NCI-H1048 (cell line): ENCODE measurements at places on chromosomes 2 and 18.

GRCh38 chr2:226894752-226895151 lies 58.9 kb downstream of the RHBDD1 start:
- DNase-seq: no peak

DNA sequence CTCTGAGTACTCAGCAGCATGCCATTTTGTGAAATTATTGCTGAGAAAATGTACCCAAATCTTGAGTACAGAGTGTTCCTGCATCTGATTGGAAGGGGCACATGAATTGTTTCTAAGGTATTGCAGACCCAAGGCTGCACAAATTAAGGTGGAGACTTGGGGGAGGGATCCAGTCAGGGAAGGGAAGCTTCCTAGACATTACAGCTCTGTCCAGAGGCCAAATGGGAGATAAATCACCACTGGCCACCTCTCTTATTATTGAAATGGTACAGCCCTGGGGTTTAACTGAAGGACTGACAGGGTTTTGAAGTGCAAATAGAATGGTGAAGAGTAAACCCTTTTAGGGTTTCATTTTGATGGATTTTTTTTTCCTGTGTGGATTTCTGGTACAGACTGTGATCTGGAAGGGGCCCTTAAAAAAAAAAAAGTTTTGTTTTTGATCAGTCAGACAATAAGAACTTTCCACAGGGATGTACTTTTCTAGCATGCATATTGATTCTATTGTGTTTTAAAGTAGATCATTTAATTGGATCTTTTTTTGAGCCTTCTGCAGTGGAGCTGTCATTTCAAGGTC lies 119.4 kb downstream of the GREB1L start:
- no peak for DNase-seq

DNA sequence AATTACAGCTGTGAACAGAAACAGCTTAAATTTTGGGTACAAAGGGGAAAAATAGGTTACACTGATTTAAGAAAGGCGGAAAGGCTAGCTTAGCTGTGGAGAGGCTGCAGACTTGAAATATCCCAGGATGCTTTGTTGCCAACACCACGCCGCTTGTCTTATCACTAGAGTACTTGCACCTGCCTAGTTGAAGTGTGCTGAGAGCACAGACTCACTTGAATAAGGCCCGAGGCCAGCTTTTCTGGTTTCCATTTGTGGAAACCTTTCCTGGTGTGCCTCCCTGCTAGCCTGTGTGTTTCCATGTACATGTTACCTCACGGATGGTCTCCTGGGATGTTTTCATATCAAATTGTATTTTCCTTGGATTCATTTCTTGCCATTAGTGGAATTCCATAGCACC lies 3.2 kb downstream of the CABLES1 start:
- no peak for DNase-seq

GRCh38 chr2:132773331-132773730 lies 103.3 kb upstream of the LYPD1 start:
- no peak for DNase-seq

DNA sequence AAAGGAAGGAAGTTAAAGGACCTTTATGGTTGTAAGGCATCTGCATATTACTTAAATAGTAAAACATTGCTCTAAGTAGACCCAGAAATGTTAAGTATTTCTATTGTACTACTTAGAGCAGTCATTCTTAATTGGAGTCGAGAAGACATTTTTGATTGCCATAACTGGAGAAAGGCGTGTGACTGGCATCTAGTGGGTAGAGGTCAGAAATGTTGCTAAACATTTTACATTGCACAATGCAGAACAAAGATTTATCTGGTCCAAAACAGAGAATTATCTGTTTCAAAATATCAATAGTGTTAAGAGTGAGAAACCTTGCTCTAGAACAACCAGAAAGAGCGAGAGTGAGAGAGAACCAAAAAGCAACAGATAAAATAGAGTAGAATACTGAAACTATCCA lies 23.3 kb upstream of the ROCK1 start:
- no peak for DNase-seq

- DNase-seq: no peak
Observed at GRCh38 chr2:232416521-232417470, 10.2 kb downstream of the ALPG start.

GRCh38 chr2:6782517-6783237 lies 83.0 kb downstream of the CMPK2 start:
- DNase-seq: no peak

DNA sequence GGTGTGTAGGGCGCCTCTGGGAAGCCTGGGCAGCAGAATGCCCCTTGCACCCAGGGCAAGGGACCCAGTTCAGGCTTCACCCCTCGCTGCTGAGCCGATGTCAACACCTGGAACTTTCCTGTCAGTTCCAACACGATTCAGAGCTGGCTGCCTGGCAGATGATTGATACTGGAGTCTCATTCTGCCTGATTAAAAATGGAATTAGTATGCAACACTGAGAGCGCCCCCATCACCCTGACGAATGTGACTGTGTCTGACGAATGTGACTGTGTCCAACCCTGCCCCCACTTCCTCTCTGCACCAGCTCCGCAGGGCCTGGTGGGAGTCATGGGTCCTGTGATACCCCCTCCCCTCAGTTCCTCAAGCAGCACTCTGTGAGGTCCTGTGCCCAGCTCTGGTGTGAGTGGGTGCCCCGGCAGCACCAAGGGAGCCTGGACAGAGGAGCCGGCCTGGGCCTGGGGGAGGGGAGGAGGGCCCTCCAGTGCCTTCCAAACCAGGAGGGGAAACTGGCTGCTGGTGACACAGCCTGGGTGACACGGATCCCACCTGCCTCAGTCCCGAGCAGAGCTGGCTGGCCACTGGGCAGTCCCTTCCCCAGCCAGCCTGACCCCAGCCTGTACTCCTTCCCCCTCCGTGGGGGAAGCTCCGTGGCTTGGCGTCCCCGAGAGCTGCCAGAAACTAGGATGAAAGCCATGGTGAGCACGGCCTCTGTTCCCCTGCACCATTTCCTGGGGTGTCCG lies 41.4 kb upstream of the ALPP start:
- DNase-seq: no peak

DNA sequence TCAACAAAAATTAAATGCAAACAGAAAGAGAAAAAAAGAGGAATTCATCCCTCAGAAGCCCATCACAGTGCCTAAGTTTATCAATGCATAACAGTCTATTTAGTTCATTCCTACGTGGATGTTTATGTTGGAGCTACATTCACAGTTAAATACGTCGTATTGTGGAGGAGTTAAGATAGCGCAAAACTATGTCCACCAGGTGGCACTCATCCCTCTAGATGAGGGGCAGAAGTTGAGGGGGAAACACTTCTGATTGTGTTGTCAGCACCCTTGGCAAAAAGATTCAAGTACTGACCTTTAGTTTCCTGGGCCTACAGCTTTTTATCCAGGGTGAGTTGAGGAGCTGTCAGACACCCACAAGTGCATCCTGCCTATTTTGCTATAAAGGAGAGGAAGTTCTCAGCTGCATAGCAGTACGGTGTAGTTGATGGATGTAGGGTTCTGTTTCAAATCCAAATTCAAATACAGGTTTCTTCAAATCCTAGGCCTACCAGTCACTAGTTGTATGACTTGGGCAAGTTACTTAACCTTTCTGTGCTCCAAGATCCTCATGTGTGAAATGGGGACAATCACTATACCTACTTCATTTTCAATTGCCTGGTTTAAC lies 26.8 kb upstream of the MYO1B start:
- DNase-seq: peak; percentile 77

- peak; percentile 9 for DNase-seq
Observed at GRCh38 chr2:207624185-207625013, 795 bp downstream of the METTL21A start.

DNA sequence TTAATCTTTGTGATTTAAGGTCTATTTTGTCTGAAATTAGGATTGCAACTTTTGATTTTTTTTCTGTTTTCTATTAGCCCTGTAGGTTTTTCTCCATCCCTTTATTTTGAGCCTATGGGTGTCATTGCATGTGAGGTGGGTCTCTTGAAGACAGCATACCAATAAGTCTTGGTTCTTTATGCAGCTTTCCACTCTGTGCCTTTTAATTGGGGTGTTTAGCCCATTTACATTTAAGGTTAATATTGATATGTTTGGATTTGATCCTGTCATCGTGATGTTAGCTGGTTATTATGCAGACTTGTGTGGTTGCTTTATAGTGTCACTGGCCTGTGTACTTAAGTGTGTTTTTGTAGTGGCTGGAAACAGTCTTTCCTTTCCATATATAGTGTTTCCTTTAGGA lies 17.7 kb downstream of the EHBP1 start:
- DNase-seq: no peak

- DNase-seq: no peak
Observed at GRCh38 chr2:126370201-126370600, 285.8 kb upstream of the GYPC start.

DNA sequence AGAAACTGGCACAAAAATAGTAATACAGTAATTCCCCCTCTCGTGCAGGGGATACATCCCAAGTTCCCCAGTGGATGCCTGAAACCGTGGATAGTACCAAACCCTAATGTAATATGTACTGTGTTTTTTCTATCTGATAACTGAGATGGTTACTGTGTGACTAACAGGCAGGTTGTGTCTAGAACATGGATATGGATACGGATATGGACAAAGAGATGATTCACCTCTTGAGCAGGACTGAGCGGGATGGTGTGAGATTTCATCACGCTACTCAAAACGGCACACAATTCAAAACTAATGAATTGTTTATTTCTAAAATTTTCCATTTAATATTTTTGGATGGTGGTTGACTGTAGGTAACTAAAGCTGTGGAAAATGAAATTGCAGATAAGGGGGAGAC lies 3.4 kb downstream of the MBD1 start:
- DNase-seq: no peak

- DNase-seq: no peak
Observed at GRCh38 chr2:201401815-201402214, 44.7 kb upstream of the FLACC1 start.

- no peak for DNase-seq
Observed at GRCh38 chr2:137420744-137421143, 543.5 kb upstream of the HNMT start.

DNA sequence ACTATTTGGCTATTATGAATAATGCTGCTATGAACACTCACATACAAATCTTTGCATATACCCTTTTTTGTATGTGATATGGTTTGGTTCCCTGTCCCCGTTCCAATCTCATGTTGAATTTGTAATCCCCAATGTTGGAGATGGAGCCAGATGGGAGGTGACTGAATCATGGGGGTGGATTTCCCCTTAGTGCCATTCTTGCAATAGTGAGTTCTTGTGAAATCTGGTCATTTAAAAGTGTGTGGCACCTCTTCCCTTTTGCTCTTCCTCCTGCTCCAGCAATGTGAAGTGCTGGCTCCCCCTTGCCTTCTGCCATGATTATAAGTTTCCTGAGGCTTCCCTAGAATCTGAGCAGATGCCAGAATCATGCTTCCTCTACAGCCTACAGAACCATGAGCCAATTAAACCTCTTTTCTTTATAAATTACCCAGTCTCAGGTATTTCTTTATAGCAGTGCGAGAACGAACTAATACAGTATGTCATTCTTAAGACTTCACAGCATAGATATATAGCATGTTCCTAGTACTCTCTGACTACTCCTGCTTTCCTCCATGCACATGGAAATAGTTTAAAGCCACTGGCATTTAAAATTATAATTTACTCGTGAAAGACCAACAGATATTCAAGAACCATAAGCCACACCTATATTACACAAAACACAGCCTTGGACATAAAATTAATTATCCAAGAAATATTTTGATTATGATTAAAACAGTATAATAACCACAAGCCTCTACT lies 75.2 kb downstream of the COBLL1 start:
- no peak for DNase-seq

DNA sequence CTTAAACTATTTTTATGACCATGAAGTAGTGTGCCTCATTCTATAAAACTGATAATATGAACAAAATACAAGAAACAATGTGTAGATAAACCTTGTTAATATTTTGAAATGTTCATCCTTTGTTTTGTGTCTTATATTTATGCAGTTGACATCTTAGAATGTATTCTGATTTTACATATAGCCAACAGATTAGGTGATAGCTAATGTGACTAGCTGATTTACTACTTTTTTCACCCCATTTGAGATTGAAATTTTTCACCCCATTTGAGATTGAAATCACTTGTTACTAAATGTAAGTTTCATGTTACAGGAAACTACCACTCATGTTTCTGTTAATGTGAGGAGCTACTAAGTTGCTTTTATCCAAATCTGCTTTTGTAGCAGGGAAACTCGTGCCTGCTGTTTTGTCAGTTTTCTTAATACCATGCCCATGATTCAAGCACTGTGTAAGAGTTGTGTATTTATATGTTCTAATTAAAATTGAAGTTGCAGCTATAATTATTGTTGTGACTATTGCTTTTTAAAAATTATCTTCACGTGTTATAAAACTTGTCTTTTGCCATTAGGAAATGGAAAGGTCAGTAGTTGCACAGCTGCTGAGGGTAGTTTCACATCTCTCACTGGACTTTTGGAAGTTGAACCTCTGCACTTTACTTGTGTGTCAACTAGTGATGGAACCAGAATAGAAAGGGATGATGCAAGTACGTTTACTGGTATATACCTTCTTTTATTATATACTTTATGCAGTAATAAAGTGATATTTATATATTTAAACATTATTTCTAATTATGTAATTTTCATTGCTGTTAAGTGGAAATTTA lies 96.6 kb downstream of the BIRC6 start:
- DNase-seq: no peak

GRCh38 chr2:64338910-64339500 lies 115.0 kb upstream of the LGALSL start:
- DNase-seq: no peak

DNA sequence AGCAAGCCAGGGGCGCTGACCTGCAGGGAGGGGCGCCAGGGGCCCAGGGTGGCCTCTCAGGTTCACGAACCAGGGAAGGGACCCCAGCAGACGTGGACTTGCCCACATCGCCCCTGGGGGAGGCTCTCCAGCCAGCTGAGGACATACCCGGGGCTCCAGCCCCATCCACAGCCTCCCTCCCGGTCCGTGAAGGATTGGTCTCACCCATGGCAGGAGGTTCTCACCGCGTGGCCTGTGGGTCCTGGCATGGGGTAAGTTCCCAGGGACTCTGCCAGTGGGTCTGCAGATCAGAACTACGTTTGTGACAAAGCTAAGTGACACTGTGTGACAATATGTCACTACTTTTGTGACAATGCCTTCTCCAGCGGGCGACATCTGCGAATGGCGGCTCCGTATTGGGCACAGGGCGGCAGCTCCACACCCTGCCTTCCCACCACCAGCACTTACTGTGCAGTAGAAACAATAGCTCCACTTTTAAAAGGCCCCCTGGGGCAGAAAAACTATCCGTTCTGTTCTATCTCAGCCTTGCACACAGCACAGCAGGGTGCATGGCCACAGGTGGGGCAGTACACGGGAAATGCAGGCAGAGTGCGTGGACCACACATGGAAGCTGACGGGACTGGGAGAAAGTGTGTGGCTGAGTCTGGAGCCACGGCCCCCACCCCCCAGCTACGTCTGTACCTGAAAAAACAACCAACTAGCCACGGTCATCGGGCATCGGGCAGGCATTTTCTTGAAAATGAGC lies 65.2 kb upstream of the CTDP1 start:
- no peak for DNase-seq

GRCh38 chr2:157076526-157077161 lies 180.9 kb upstream of the GALNT5 start:
- DNase-seq: no peak

- no peak for DNase-seq
Observed at GRCh38 chr2:88471083-88471942, 18.8 kb upstream of the FOXI3 start.

DNA sequence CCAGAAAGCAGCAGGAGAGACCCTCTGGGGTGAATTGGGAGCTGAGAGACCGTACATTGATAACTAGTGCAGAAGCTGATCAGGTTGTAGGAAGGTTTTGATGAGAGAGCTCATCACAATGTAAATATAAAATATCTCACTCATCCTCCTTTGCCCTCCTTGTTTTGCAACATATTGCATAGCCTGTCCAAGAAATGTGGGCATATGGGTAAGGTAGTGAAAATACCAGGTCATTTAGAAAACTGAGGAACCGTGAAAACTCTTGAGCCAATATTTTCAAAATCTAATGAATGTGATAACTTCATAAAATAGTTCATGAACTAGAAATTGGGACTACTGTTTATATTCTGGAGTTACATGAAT lies 31.4 kb downstream of the C18orf54 start:
- DNase-seq: no peak
